Activated naive CD8-positive, alpha-beta T cell treated with anti-CD3 and anti-CD28 coated beads for 36 hours (primary cell): ENCODE measurements at places on chromosomes 2 and 18.

DNA sequence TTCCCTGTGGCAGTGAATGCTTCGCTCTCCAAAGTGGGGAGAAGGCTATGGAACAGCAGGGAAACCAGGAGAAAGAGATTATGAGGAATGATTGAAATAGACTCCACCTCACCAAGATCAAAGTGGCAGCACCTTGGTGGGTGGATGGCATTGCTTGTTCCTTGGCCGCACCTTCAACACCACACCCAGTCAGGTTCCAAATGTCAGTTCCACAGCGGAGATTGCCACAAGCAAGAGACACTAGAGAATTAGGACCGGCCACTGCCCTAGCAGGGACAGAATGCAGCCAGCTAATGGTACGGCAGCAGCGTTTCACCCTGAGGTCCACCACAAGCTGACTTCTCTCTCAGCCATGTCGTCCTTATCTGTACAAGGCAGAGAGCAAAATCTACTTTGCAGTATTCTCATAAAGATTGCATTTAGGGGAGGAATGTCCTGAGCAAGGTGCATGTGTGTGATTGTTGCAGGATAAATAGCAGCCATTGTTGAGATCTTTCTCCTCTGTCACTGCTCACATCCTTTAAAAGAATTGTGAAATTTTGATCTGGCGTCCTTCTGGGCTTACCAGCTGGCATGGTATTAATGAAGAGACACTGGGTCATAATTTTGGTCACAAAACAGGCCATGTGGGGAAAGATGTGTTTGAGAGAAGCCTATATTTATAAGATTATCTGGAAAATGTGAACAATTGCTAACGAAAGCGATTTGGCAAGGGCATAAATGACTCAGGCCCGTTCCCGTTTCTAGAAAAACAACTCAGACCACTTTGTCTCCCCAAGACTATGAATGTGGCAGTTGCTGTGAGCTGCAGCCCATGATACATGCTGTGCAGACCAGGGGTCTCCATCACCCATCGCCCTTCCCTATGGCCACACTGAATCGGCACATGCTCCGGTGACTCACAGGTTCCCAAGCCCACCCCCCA lies 228.6 kb upstream of the ID2 start:
- no peak for DNase-seq

DNA sequence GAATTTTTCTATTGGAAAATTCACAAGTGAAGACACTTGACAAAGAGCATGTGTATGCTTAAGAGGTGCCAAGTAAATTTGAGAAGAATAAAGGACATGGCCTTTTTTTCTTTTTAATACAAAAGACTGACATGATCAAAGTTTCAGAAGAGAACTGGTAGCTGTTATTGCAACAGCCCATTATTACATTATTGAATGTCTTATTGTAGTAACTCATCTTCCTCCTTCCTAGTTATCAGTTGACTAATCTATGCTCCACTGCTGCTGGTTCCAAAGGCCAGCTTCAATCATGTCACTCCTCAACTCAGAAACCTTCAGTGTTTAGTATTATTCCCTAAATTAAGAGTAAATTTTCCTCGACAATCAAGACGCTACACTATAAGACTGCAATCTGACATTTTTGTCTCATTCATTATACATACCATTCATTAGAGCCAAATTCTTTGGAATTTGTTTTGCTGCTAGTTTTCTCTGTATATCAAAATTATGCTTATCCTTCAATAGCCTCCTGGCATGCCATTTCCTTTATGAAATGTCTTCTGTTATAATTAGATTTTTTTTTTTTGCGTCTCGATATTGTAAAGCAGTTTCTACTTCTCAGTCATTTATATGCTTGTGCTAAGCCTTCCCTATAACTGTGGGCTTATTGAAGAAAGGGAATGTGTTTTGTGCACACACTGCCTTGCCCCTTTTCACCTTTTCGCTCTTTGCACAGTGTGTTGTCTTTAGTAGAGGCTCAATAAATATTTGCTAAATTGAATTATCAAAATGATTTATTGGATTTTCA lies 27.9 kb downstream of the ITGA4 start:
- no peak for DNase-seq

GRCh38 chr2:41881249-41881648 lies 166.6 kb upstream of the PKDCC start:
- DNase-seq = no peak

GRCh38 chr2:150706561-150706960 lies 219.1 kb upstream of the RND3 start:
- DNase-seq = no peak

DNA sequence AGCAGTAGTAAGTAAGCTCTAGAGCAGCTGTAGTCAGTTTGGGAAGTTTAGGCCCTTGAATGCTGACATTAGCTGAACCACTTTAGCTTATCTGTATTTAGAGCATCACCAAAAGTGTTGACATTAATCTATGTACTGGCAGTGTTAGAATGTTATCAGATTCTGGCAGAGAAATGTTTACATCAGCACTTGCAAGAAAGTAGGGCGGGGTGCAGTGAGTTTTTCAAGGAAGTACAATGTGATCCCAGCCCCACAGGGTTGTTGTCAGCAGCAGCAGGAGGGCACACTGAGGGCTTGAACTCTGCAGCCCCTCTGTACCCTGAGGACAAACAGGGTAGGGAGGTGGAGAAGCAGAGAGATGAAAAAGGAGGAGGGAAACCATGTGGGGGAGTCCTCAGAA lies 35.5 kb upstream of the RMP24 start:
- no peak for DNase-seq

GRCh38 chr2:6945821-6946220 lies 28.6 kb downstream of the RNF144A start:
- no peak for DNase-seq

DNA sequence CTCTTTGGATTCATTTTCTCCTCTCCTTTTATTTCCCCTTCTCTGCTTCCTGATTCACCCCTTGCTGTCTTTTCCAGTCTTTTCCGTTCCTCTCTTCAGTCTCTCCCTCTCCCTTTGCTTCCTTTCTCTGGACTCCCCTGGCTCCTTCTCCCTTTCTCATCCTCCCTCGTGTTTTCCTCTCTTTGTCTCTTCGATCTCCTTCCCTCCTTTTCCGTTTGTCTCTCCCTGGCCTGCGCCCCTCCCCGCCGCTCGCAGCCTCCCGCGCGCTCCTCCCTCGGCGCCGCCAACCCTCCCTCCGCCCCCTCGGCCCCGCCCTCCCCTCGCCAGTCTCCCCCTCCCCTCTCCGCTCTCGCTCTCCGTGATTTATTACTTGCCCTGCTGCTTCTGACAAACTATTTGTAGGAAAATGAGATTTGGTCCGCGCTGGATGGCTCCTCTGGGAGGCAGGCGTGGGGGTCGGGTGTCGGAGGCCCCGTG lies 46.0 kb upstream of the PAX8 start:
- peak; percentile 41 for DNase-seq

GRCh38 chr2:205705511-205706349 lies 23.4 kb downstream of the NRP2 start:
- DNase-seq = no peak

DNA sequence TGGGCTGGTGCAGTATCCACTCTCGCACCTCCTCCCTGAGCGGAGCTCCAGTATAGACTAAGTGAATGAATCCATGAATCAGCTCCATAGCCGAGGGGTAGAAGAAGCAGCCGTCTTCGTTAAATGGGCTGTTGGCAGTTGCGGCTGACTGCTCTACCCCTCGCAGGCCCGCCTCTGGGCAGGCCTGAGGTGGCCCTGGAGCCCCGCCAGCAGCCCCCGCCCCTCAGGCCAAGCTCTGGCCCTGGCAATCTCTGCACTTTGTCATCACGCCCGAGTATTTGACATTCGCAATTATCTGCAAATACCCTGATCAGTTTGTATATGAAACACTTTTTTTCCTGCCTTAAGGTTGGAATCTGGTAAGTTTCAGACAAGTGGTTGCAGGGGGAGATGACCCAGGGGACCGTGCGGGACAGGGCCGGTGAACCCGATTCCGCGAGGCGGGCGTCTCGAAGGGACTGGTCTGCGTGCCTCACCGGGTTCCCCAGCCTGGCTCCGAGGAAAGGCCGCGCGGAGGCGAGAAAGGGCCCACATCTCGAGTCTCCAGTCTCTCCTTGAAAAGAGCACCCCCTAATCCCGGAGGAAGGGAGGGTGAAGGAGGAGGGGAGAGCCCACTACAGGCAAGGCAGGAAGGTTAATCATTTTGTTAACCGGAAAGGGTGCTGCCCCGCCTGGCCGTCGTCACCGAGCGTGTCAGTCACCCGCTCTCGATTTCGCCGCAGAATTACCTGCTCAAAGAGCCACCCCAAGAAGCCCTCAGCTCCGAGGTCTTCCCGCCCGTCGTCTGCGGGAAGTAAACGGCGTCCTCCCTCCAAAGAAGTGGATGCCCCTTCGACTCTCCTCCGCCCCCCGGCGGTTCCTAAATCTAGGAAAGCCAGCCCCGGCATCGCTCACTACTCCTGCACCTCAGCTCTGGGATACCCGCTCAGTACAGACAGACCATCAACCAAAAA lies 11.1 kb upstream of the SATB2 start:
- DNase-seq = no peak

DNA sequence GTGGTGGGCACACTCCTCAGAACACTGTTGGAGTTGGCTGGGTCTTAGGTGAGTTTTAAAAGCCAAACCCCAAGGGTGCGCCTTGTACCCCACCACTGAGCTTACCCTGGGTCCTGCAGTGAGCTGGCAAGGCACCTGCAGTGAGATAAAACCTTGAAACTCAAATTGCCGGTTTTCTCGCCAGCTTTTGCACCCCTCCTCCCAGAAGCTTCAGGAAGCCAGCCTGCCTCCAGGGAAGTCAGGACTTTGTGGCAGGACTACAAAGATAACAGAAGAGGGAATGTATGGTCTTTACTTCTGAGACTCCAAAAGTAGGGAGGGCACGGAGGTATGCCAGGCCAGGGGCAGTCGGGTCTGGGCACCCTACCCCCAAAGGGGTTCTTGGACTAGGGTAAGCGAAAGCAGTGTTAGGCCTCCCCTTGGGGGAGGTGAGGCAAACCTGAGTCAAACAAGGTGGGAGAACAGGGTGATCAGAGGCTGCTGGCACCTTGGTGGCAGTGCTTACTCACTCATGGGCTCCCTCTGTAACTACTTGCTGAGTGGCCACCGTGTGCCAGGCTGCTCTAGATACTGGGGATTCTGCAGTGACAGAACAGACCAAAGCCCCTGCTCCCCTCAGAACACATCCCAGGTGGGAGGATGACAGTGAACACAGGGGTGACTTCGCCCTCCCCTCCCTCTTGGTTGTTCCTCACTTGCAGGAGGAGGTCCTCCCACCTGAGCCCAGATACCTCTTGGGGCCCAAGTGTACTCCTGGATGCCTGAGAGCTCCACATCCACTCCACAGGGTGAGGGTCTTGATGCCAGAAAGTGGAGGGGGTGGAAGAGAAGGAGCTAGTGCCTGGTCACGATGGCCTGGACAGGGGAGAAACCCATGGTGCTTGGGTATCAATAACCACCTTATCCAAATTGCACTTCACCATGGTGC lies 69.3 kb upstream of the RGPD5 start:
- DNase-seq = no peak

DNA sequence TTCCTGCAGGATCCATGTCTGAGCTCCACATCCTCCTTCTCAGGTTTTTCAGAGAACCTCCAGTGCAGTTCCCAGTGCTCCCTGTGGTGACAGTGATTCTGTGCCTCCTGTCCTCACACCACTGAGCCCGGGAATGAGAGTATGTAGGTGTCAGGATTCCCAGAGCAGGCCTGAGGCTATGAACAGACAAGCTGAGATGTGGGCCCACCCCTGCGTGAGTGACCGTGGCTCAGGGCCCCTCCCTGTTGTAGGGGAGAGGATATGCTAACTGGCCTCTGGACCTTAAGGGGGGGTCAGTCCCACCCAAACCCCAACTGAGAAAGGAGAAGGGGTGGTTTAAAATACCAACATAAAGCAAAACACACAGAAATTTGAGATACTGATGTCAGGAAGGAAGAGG lies 104.8 kb upstream of the RAB12 start:
- no peak for DNase-seq

DNA sequence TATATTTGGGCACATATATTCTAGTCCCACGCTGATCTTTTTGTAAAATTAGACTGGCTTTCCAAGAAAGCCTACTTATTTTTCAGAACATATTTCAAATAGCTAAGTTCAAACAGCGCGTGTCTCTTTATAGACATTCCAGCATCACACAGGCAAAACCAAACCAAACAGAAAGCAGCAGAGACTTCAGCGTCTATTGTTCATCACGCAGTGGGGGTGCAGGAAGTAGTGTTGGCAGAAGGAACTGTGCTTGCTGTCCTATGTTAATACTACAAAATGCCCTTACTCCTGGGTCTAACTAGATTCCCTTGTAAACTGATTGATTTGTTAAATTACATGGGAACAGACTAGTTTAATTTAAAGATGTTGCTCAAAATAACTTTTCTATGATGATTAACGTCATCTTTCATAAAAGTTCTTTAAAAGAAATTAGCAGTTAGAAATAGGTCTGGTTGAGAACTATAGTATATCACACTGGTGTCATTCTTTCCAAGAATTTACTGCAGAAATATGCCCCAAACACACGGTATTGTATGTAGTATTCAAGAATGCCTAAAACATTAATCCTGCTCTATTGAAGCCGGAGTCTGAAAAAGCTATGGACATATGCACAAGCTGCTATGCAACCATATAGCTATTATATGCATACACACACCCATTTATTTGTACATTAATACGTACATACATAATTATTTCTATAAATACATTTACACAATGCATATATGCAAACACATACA lies 436.3 kb downstream of the CBLN2 start:
- no peak for DNase-seq

DNA sequence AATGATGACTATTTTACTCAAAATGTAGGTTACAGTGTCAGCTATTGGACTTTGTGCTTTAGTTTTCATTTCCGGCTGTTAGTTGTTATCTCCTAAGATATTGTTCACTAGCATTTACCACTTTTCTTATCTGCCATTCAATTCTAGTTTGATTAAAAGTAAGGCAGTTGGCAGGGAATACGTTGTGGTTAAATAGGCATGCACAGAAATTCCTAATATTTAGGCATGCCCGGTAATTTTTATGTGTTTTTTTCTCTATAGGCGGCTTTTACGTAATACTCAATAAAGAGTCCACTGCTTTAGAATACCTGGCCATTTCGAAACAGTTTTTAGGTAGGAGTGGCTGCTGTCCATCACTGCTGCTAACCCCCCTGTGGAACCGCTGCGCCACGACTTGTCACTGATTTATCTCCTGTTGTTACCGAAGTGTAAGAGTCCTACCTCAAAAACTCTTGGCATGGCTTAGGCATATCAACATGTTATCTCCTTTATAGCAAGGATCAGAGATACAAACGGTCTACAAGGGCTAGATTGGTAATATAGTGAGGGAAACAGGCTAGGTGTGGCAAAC lies 39.5 kb downstream of the BABAM2 start:
- DNase-seq = no peak

- no peak for DNase-seq
Measured at GRCh38 chr2:238712011-238712410, 135.9 kb upstream of the TWIST2 start.

- DNase-seq = peak; percentile 48
Measured at GRCh38 chr2:75064691-75065396, 106.4 kb downstream of the POLE4 start.

- DNase-seq = no peak
Measured at GRCh38 chr2:65577654-65578053, 145.3 kb upstream of the SPRED2 start.

DNA sequence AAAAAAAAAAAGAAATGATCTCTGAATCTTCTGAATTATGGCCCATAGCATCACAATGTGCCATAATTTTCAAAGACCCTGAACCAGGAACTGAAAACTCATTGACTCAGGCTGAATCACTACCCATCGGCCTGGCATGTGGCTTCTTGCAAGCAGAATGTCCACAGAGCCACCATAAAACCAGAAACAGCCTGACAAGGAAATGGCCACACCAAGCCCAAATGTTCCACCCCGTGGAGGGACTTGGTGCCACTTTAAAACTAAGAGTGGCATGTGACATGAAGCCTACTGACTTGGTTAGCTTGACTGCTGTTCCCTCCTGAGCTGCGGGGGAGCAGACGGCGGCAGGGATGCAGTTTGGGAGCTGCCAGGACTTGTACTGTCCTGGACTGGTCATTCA lies 71.2 kb upstream of the RBM44 start:
- no peak for DNase-seq
